ENCODE measurements at places on chromosomes 5 and 9.

DNA sequence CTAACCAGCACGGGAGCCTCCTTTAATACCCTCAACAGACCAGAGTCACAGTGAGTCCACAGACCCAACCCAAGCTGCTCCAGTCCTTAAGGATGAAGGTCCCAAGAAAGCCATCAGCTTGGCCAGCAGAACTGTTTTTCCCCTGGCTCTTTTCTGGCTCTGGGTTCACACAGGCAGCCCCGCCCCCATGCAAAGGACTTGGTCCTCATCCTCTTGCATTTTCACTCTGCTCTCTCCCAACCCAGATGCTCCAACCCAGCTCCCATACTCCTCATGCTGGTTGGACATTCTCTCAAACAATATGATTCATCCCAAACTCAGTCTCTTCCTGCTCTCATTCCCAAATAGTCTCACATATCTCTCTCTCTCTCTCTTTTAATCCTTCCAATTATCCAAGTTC, 74.2 kb upstream of the SPOCK1 start:
- no peak for DNase-seq

DNA sequence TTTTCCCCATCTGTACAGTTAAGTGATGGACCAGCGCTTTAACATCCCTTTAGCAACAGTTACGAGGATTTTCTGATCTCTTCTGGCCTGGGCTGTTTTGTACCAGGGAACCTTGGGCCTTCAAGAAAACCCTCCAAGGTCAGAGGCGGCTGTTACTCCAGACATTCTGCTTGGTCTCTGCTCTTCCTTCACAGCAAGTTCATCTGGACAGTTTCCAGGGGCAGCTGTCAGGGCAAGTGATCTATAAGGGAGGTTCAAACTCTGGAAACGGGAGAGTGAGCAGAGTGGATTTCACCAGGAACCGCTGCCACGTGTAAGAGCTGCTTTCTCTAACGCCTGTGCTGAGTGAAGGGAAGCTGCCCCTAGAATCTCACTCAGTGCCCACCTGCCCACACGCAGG, 36.7 kb downstream of the ZNF618 start:
- no peak for DNase-seq

DNA sequence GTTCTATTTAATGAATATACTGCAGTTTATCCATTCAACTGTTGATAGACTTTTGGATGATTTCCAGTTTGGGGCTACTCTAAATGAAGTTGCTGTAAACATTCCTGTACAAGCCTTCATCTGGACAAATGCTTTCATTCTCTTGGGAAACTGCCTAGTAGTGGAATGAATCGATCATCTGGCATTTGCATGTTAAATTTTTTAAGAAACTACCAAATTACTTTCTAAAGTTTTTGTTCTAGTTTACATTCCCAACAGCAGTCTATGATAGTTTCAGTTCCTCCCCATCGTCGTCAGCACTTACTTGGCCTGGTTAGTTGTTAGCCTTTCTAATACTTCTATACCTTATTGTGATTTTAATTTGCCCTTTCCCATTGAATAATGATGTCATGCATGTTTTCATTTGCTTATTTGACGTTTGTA, 306.3 kb downstream of the FER start:
- DNase-seq = no peak

DNA sequence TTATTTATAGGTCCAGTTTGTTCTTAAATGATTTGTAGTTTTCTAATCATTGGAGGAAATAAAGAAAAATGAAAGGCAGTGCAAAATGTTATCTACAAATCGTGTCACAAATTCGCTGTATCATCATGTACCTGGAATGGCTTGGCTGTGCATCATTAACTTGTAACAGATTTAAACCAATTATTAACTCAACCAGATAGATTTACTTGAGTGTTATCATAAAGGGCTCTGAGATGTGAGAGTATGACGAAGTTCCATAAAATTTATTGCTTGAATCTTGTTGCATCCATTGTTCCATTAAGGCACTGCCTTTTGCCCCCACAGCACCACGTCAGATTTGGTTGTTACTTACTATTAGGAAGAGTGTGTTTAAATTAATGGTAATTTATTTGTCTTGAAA, 23.5 kb downstream of the PCSK5 start:
- DNase-seq = no peak

DNA sequence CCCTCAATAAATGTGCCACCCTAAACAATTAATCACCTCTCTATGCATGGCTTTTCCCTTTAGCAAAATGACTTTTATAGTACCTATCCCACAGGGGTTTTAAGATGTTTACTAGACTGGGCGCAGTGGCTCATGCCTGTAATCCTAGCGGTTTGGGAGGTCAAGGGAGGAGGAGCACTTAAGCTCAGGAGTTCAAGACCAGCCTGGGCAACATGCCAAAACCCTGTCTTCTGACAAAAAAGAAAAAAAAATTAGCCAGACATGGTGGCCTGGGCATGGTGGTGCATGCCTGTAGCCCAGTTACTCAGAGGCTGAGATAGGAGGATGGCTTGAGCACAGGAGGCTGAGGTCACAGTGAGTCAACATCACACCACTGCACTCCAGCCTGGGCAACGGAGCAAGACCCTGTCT, 13.5 kb downstream of the SH3TC2 start:
- no peak for DNase-seq

Measured in activated CD8-positive, alpha-beta memory T cell treated with anti-CD3 and anti-CD28 coated beads for 1 hour (primary cell).